ENCODE measurements at places on chromosomes 7 and 10.

DNA sequence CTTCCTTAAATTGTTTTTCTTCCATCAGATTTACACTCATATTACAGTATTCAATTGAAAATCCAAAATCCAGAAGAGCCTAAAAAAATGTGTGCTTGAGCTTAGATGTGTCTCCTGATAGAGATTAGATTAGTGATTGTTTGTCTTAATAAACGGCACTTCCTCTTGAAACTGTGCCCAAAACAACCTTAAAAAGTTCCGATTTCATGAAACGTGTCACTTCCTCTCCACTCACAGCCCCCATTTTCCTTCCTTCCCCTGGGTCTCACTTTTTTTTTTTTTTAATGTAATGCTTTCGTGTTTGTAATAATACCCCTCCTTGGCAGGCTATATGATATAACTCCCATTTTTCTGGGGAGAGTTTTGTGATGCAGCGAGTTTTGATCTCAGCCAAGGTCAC is 114.8 kb upstream of the ADO start:
- no peak for DNase-seq

- no peak for DNase-seq
Measured at GRCh38 chr10:9038146-9038714, 983.7 kb downstream of the GATA3 start.

DNA sequence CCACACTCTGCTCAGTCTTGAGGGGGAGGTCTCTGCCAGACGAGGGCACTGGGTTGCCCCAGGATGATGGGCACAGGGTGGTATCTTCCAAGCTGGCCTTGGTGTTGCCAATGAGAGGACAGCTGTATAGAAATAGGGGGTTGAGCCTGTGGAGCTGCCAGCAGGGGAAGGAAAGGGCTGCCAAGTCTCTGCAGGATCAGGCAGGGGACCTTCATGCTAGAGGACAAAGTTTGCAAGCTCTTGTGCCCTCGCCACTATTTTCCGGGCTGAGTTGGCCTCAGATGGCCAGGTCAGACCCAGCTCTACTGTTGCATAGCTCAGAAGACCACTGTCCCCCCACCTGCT is 68.7 kb downstream of the ARHGAP22 start:
- DNase-seq: no peak

DNA sequence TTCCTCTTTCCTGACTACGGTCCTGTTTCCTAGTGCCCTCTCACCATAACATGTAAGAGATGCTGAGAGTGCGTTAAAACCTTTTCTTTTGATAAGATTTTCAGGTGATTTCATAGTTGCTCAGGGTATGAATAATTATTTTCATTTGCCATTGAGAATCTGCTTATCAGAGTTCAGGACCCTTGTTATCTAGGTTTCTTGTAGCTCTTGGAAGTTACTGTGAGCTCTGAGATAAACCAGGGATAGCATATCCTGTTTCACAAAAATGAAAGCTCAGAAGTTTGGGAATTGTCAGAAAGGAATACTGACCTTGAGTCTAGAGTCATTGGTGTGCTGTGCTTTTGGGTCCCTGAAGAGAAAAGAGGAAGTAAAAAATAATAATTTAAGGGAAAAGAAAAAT is 76.8 kb upstream of the PRKG1 start:
- DNase-seq: no peak

DNA sequence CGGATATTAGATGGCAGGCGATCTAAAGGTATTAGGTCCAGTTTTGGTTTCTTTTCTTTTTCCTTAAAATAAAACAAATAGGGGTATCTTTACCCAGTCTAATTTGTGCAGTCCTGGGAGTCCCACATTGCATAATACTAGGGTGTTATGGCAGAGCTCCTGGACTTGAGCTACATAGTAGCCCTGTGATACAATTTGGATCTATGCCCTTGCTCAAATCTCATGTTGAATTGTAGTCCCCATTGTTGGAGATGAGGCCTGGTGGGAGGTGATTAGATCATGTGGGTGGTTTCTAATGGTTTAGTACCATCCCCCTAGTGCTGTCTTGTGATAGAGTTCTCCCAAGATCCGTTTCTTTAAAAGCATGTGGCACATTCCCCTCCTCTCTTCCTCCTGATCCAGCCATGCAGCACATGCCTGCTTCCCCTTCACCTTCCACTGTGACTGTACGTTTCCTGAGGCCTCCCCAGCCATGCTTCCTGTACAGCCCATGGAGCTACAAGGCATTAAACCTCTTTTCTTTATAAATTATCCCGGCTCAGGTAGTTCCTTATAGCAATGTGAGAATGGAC is 141.9 kb downstream of the RPS24 start:
- no peak for DNase-seq

DNA sequence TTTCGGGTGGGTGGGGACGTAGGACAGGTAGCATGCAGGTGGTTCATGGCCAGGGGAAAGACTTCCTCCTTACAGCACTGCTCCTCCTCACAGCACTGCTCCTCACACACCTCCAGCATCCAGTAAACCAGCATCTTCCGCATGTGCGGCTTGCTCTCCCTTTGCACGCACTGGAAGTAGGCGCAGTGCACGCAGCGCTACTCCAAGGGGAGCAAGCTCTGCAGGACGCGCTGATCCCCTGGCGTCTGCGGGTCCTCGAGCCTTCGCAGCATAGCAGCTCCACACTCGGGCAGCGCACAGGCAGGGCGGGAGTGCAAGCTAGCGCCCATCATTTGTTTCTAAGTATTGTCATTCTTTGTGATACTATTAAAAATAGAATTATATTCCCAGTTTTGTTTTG is 30.5 kb upstream of the MAP3K8 start:
- DNase-seq: no peak

GRCh38 chr7:125375942-125376341 is 446.3 kb upstream of the POT1 start:
- peak; percentile 91 for DNase-seq

- no peak for DNase-seq
Measured at GRCh38 chr10:6058682-6059475, 3.3 kb downstream of the IL2RA start.

GRCh38 chr10:4138146-4138721 is 353.2 kb upstream of the KLF6 start:
- DNase-seq: no peak

GRCh38 chr7:30135301-30136116 is 723 bp downstream of the MTURN start:
- DNase-seq: peak; percentile 21

DNA sequence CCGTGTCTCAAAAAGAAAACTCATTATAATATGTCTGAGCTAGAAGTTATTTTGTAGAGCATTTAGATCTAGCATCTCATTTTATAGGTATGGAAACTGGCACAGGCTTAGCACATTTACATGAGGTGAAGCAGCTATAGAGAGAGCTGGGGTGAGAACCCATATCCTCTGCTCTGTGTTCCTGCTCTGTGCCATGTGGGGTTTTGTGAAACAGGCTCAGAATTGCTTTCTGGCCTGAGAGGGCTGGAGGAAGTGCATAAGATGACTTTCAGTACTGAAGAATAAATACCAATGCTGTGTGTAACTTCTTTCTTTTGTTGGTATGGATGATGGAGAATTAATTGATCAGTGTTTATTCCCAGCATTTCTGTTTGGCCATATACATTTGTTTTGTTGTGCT is 159.1 kb downstream of the LRRC4 start:
- no peak for DNase-seq

DNA sequence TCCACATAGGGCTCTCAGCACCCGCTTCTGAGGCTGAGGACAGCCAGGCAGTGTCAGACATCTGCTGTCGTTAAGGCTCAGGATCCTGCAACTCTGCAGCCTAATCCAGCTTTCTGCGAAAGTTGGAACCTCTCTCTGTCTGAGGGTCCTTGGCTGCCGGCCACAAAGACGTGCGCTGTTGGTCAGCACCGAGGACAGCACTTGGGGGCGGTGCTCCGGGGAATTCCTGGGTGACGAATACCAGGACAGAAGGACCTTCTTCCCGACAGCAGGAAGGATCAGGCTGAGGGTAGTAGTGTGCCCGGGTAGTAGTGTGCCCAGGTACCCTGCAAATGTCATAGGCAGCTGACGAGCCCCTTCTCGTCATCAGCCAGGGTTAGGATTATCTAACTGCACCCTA is 16.0 kb upstream of the RASGEF1A start:
- no peak for DNase-seq

DNA sequence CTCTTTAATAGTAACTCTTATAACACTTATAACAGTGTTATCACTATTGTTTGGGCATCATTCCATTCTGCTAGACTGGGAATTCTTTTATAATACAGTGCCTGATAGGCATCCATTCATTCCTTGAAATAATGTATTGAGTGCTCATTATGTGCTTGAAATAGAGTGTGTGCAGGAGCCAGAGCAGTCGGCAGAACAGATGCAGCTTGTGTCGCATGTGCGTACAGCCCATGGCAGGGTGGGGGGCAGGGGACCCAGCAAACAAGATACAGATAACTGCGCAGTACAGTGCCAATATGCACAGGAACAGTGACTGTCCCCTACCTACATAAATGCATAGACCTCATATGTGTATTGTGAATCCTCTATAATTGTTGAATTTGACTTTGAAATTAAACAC is 99.3 kb downstream of the KAT6B start:
- no peak for DNase-seq

- DNase-seq: no peak
Measured at GRCh38 chr10:75395066-75395931, 6.3 kb downstream of the ZNF503 start.

DNA sequence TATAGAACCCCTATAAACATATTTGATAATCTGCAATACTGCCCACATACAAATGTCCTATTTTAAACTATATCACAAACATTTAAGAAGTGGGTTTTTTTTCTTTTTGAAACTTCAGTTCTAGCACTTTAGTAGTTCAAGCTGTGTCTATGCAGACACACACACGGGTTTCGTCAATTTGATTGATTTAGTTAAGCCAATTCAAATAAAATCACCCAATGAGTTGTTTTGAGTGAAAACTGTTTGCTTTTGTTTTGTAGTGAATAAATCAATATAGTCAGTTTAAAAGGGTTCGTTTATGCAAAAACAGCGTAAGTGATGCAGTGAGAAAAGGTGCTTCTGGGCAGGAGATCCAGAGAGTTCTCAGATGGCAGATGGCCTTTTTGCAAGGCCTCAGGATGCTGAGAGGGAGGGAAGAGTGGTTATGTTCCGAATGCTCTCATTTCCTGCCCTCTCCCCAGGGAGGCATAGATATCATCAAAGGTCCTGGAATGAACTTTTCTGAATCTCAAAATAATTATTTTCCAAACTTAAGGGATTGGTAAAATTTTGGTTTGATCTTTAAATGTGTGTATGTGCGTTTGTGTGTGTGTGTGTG is 102.7 kb downstream of the AGMO start:
- DNase-seq: no peak

GRCh38 chr7:155847821-155848435 is 35.7 kb upstream of the SHH start:
- DNase-seq: no peak

DNA sequence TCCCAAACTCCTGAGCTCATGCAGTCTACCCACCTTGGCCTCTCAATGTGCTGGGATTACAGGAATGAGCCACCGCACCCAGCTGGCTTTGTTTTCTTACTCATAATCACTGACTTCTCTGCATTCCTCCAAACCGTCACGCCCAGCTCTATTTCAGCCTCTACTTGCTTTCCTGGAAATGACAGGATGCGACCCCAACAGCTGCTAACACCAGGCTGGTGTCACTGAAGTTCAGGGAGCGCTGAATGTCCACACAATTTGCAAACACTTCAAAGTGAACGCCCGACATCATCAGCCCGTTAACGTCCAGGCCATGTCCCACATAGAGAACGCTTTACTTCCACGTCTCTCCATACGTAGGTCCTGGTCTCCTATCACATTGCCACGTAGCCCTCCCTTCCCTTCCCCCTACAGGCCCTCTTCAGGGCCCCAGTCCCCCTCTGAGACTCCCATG is 12.8 kb upstream of the PROSER2 start:
- no peak for DNase-seq

GRCh38 chr7:137970253-137970975 is 31.5 kb downstream of the CREB3L2 start:
- no peak for DNase-seq

DNA sequence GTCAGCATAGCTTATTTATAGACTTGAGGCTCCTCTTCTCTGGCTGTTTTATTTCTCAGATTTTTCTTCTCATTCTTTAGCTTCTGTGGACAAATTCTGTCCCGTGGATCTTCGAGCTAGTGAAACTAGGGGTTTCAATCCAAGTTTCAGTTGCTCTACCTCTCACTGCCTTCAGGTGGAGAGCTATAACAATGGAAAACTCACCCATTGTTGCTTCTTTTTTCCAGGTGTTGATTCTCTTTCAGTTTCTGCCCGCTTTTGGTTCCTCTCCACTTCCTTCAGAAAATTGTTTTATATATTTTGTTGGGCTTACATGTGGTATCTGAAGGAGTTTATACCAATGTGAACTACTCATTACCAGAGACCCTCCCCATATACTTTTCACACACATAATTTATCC is 266.1 kb downstream of the TCF7L2 start:
- DNase-seq: no peak

DNA sequence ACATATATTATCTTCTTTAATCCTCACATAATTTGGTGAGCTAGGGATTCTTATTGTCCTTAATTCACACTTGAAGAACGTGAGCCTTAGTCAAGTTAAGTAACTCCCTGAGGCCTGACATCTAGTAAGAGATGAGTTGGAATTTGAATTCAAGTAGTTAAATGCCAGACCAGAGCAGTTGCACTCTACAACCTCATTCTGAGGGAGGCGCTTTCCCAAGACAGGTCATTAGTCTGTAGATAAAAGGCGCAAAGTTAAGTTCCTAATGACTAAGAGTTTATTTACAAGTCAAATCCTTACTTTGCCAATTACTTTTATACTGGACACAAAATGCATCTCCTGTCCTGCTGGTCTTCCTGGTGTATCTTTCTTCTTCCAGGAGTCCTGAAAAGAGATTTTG is 3.6 kb upstream of the EXOC6 start:
- no peak for DNase-seq

GRCh38 chr10:78745441-78745840 is 323.3 kb upstream of the ZMIZ1 start:
- no peak for DNase-seq

DNA sequence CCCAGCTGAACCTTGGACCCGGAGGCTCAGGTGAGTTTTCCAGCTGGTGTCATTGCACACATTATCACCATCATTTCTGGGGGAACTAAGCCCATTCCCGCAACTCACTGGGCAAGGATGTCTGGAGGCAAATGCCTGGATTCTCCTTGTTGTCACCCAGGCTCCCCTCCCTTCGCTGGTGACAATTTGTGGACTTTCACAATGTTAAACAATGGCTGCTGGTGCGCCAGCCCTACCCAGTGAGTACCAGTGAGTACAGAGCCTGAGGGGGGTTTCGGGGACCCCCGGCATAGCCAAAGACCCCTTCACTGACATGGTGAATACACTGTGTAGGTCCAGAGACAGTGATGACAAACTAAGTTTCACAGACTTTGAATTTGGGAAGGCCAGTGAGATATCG is 189.2 kb downstream of the ADARB2 start:
- no peak for DNase-seq

GRCh38 chr7:88868456-88868855 is 72.9 kb upstream of the TEX47 start:
- no peak for DNase-seq

DNA sequence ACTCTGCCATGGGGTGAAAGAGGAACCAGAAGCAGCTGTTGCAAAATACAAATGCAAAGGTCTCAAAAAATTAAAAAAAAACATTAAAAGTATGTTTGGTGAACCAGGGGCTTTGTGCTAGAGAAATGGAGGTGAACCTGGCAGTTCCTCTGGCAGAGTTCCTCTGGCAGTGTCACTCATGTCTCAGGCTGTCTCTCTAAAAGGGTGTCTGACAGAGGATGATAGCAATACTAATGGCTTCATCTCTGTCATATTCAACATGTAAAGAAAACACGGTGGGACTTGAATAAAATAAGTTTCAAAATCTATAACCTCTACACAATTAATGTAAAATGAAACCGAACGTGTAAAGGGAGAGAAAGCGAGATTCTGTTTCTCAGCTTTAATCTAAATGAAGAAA is 375.7 kb upstream of the VWC2 start:
- no peak for DNase-seq

- DNase-seq: no peak
Measured at GRCh38 chr7:69862413-69863064, 264.3 kb downstream of the AUTS2 start.
